ENCODE measurements at places on chromosomes 5 and 9.

GRCh38 chr9:3894772-3895171 lies 369.0 kb upstream of the RFX3 start:
- DNase-seq = no peak

DNA sequence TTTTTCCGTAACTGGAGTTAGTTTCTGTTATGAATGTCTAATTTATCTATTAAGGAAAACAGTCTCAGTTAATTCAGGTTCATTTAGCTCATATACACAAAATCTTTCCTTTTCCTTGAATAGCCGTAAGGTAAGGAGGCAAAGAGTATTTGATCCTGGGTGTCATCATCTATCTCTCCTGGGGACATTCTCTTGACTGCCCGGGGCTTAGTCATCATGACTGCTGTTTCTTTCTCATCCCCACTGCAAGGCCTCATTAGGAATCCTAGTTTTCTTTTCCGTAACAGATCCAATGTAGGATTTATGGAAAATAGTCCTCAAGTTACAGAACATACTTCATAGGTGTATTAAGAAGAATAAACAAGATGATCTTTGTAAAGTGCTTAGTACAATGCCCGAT lies 134.9 kb upstream of the CHD1 start:
- DNase-seq = no peak

DNA sequence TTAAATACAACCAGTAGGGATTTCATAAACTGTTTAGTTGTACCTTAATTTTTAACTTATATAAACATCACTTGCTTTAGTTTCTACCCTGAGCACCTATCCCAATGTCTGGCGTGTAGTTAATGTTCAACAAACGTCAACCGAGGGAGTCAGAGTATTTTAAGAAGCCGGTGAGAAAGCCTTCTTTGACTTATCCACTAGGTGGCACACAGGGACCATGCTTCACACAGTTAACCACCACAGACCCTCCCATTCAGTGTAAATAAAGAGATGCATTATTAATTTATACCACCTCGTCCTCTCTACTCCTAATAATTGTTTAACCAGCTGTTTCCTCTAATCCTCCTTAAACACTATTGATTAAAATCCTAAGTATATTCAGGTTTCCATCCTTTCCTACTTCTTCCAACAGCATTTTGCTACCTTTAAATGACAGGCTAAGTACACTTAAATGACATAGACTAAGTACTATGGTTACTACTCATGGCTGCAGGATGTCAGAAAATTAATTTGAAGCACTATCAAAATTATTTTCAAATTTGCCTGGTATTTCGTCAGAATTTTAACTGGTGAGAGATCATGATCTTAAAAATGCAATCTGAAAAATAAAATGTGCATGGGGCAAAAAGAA lies 2.3 kb downstream of the HAPLN1 start:
- DNase-seq = no peak

DNA sequence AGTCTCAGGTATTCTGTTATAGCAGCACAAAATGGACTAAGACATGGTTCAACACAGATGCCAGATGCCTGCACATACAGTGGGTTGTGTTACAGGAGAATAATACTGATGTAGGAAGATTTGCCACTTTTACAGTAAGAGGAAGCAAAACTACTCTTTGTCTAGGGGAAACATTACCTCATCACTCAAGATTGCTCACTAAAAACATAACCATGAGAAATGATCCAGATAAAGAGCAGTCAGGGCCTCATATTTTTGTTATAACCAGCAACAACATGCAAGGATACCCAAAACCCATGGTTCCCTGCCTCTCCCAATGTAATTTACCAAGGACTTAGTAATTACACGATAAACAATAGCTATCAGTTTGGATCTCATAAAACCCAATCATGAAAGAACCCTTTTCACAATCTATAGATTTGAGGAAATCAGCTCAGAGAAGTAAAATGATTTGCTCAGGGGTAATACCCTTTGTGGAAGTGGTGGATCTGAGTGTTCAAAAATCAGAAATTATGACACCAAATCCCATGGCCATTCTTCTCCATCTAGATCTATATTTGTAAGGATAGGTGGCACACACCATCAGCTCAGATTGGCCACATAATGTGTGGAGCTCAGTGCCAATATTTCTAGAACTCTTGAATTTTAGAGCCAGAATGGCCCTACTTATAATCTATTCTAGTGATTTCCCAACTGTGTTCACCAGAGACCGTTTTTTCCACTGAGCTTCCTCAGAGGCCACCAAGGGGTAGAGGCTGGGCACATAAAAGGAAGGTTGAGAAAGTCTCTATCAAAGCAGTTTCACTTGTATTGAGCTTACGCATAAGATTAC lies 27.8 kb downstream of the DPYSL3 start:
- no peak for DNase-seq

DNA sequence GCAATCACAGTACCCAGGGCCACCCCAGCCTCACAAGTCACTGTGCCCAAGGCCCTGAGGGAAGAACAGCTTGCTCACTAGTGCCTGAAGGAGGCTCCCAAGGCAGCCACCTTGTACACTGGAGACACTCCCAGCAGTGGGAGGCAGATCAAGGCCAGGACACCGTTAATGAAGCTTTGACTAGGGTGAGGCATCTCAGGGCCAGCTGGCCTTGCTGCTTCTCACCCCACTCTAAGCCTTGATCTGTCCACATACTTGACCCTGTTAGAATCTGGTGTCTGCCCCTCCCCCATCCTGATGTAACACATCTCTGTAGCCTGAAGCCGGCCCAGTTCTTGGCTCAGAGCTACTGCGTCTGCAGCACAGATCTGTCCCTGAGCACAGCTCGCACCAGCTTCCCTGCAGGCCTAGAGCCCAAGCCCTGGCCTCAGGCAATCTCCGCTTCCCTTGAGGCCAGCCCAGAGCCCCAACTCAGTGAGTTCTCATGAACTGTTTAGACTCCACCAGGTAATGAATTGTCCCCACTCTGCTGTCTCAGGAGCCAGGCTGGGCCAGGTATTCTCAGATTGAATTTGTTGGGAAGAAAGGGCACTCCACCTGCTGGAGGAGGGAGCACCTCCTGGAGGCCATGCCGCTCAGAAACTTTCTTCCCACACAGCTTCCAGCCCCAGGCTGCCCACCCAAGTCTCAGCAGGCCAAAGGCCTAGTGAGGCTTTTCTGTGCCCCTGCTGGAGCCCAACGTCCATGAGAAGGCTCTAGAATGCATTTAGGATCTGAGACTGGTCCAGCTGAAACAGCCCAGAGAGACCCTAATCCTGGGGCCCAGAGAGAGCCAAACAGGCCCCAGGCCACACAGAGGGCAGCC lies 13.4 kb upstream of the JADE2 start:
- no peak for DNase-seq

DNA sequence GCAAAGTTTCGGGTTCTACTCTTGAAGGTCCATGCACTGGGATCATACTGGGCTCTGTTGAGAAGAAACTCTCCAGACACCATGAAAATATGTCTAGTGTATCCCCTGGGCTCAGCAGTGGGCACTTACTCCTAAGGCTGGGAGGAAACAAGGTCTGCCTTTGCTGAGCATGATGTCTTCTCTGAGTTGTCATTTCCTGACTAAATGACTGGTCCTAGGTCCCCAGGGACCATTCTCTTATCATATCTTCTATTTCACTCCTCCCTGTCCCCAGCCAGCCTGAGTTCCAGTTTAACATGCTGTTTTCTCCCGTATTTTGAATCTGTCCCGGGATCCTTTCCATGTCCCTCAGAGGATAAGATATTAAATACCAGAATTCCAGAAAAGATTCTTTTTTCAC lies 225.4 kb downstream of the MTRR start:
- DNase-seq = no peak

DNA sequence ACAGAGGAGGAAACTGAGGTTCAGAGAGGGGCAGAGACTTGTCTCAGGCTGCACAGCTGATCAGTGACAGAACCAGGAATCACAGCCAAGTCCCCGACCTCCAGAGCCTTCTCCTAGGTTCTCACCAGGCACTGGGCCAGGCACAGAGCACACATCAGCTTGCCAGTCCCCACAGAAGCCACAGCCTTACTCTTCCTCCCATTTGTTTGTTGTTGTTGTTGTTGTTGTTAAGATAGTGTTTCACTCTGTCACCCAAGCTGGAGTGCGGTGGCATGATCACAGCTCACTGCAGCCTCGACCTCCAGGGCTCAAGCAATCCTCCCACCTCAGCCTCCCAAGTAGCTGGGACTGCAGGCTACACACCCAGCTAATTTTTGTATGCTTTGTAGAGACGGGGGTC lies 41.4 kb downstream of the NAIF1 start:
- no peak for DNase-seq

GRCh38 chr9:98248737-98249474 lies 6.5 kb downstream of the TBC1D2 start:
- no peak for DNase-seq

GRCh38 chr5:120545951-120546350 lies 81.9 kb downstream of the PRR16 start:
- DNase-seq = no peak

GRCh38 chr9:82024908-82025307 lies 36.3 kb downstream of the SPATA31D1 start:
- DNase-seq = no peak

- DNase-seq = no peak
Observed at GRCh38 chr5:132056610-132057497, 3.6 kb upstream of the IL3 start.

DNA sequence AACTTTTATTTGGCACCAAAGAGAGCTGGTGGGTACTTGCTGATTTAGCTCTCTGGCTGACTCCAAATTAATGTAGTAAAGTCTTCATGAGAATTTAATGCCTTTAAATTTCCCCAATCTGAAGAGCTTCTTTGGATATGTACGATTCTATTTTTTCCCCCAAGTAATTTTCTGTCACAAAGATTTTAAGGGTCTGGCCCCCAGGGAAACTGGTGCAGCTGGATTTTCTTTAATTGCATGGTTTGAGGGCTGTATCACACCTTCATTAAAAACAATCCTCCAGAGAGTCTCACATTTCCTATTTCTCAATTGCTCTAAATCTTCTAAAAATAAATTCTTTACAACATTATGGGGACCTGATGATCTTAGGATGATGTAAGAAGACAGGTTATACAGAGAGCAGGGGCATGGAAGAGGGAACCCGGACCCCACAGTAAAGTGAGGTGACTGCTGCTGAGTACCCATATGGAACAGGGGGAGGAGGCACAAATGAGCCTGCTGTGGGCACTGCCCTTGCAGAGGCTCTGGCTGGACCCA lies 158.9 kb downstream of the ENTREP1 start:
- DNase-seq = no peak

DNA sequence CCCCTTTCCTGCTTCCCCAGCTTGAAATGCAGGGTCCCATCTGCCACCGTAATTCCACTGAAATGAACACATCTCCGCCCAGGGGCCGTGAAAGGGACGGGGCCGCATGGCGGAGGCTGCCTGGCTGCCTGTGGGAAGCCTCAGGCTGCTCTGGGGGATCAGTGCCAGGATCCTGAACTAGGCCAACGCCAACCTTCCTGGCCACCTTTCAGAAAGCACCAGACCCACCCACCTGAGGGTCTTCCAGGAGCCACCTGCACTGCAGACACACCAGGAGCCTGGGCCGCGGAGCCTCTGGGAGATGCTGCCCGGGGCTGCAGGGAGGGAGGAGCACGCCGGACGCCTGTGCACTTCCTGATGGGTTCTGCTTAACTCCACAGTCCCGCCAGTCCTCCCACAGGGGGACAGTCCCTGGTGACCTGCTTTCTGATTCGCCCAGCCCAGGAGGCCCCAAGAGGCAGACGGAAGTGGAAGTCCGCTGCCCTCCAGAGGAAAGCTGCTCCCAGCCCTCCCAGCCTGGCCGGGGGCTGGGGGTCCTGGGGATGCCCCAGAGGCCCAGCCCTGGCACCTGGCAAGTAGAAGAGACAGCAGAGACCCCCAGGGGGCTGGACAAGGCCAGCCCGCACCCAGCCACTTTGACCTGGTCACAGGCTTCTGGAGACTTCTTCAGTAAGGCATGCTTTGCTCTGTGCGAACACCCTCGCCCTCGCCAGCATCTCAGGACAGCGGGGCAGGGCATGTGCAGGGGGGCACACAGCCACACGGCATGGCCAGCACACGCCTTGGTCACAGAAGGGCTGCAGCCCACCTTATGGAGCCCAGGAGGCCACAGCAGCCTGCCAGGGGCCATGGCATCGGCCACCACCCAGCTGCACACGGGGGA lies at the start of gene CARD9:
Gene CARD9, minus strand, starts transcription at position 370 of the 883 bp plus-strand sequence. CDS start 1,591 bp downstream, outside the sequence.
- no peak for DNase-seq

GRCh38 chr5:979100-979817 lies 29.3 kb upstream of the NKD2 start:
- no peak for DNase-seq

DNA sequence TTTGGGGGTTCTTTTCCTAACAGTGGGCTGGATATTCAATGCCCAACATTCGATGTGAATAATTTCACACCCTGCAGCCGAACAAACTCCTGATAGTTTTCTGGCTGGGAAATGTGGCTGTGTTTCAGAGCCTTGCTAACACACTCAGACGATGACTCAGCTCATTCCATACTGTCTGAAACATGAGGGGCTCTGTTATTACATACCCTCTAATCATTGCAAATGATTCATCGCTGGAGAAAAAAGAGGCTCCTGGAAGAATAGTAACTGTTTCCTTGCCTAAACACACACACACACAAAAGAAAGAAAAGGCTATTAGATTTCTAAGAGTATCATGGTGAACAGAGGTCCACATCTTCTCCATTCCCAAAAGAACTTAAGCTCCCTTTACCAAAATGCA lies 75.8 kb downstream of the OXCT1 start:
- no peak for DNase-seq

- no peak for DNase-seq
Observed at GRCh38 chr5:178625679-178626483, 969 bp downstream of the CLK4 start.

GRCh38 chr5:142979636-142980035 lies 209.5 kb downstream of the ARHGAP26 start:
- DNase-seq = no peak

DNA sequence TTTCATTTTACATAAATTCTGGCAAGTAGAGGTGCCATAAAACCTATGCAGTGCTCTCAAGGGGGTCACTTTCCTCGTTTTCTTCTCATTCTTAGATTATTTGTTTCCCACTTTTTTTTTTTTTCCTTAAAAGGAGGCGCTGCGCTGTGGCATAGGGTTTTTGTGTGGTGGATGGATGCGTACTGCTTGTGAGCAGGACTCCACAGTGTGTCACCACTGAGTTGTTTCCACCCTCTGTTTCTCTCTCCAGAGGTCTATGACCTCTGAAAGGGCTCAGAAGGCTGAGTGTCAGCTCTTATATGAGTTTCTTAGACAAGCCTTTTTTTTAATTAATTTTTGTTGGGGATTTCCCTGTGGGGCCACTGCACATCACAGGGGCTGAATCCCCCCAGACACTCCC lies 13.6 kb upstream of the CLTB start:
- DNase-seq = no peak

DNA sequence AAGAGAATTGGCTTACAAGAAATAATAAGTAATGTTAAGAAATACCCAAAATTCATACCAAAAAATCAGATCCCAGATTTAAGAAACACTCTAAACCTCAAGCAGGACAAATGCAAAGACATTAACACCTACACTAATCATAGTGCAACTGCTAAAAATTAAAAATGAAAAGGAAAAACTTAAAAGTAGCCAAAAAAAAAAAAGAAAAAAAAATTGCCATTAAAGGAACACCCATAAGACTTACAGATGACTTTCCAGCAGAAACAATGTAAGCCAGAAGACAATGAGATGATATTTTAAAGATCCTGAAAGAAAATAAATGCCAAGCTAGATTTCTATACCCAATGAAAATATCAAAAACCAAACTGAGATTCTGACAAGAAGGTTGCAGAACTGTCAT lies 101.5 kb downstream of the DENND1A start:
- no peak for DNase-seq

GRCh38 chr5:137155261-137156000 lies 343.7 kb downstream of the SPOCK1 start:
- DNase-seq = no peak

- DNase-seq = no peak
Observed at GRCh38 chr5:56817263-56818014, 2.1 kb downstream of the MAP3K1 start.
